Panc1 (cell line): ENCODE measurements at places on chromosomes 2 and 18. TPM values are rescaled to one million over a fixed set of nuclear protein-coding genes. Genes with fewer than 3 reads are reported as not detected.
A peak's percentile ranks its signal among the peaks of the same experiment; 100 is the strongest.

Gene PAX8
- total RNA-seq: 0.15 TPM

Gene UGT1A9
- not detected for total RNA-seq

Gene LYPD1
- total RNA-seq: 0.21 TPM

Gene NPC1
- total RNA-seq: 92.7 TPM

Gene GALNT1
- 147 TPM for total RNA-seq

Gene HSBP1L1
- total RNA-seq: 45.4 TPM

Gene TMEM37
- 0.28 TPM for total RNA-seq

Gene SLC19A3
- total RNA-seq: 0.28 TPM

GRCh38 chr2:44945676-44946371 is 4.3 kb downstream of the SIX3 start:
- no peaks in the 10 kb centered on the region for H3K36me3 ChIP-seq
- H3K27ac ChIP-seq: no peak overlapping the region

DNA sequence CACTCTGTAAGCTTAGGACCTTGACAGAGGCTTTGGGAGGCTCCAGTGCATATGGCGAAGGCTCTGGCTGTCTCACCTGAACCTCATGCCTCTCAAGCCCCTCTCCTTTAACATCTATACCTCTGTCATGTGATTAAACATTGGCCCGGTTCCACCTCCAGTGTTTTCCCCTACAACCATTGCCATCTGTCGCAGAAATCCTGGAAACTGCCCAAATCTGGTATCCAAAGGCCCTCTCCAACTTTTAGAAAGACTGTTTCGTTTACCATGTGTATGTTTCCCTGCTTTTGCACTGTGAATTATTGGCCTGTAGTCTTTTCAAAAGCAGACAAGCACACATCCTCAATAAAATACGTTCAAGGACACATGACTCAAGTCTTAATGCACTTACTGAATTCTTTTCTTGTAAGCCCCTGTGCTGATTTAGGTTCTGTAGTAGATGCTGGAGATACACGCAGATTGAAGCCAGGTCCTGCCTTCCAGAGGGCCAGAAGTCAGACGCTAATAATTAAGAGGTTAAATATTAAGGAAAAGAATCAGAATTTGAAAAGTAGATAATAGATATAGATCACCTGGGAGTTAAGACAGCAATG is 386.4 kb upstream of the SLC14A2 start:
- no peak overlapping the region for H3K27ac ChIP-seq
- no peak for DNase-seq
- no peak overlapping the region for H3K4me3 ChIP-seq
- no peaks in the 10 kb centered on the region for H3K27me3 ChIP-seq

DNA sequence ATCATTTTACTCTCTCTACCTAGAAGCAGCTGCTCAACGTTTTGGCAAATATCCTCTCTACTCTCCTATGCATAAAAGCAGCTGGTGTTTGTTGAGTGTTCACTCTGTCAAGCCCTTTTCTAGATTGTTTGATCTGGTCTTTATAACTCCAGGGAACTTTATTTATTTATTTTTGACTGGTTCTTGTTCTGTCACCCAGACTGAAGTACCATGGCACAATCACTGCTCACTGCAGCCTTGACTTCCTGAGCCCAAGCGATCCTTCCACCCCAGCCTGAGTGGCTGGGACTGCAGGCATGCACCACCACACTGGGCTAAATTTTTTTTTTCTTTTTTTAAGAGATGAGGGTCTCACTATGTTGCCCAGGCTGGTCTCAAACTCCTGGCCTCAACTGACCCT is 12.7 kb downstream of the CATIP start:
- no peak overlapping the region for H3K4me3 ChIP-seq
- peaks cover 3% of the 10 kb centered on the region; the same call in 1 of the 2 replicates for H3K4me1 ChIP-seq
- no peak for DNase-seq
- 0 out of 2 replicates have a peak overlapping the region, but pooled peaks have one; percentile 4 for H3K27ac ChIP-seq
- H3K36me3 ChIP-seq: no peaks in the 10 kb centered on the region

DNA sequence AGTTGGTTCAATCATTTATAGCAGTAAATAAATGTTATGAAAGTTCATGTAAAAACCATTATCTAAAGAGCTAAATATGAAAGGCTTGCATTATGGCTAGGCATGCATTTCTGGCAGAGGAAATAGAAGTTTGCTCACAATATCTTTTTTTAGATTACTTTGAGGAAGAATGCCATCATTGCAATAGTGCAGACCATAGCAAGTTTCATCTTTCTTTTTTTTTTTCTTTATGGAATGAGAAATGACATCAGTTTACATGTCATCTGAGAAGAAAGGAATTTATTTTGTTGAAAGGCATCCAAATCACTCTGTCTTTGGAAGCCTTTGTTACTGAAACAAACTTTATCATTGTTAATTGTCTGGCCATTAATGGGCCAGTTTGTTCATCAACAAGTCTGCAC is 74.5 kb upstream of the NCKAP5 start:
- no peak overlapping the region for H3K4me3 ChIP-seq
- H3K27me3 ChIP-seq: no peaks in the 10 kb centered on the region
- H3K36me3 ChIP-seq: no peaks in the 10 kb centered on the region
- no peak overlapping the region for H3K27ac ChIP-seq

- no peak overlapping the region for H3K27ac ChIP-seq
- no peaks in the 10 kb centered on the region for H3K27me3 ChIP-seq
- DNase-seq: no peak
- no peaks in the 10 kb centered on the region for H3K36me3 ChIP-seq
Measured at GRCh38 chr2:168565112-168565511, 109.0 kb downstream of the CERS6 start.

GRCh38 chr2:69154106-69154505 is 141.1 kb downstream of the ANTXR1 start:
- H3K4me1 ChIP-seq: peaks cover 13% of the 10 kb centered on the region
- peaks cover 2% of the 10 kb centered on the region for H3K36me3 ChIP-seq
- no peaks in the 10 kb centered on the region for H3K27me3 ChIP-seq
- H3K27ac ChIP-seq: peak overlapping the region; percentile 60; the same call in 1 of the 2 replicates
- H3K4me3 ChIP-seq: no peak overlapping the region

GRCh38 chr2:178204977-178205376 is 10.7 kb downstream of the OSBPL6 start:
- H3K27me3 ChIP-seq: peaks cover 2% of the 10 kb centered on the region; the same call in 1 of the 2 replicates
- no peaks in the 10 kb centered on the region for H3K36me3 ChIP-seq
- H3K4me1 ChIP-seq: no peaks in the 10 kb centered on the region
- no peak overlapping the region for H3K4me3 ChIP-seq
- DNase-seq: no peak

DNA sequence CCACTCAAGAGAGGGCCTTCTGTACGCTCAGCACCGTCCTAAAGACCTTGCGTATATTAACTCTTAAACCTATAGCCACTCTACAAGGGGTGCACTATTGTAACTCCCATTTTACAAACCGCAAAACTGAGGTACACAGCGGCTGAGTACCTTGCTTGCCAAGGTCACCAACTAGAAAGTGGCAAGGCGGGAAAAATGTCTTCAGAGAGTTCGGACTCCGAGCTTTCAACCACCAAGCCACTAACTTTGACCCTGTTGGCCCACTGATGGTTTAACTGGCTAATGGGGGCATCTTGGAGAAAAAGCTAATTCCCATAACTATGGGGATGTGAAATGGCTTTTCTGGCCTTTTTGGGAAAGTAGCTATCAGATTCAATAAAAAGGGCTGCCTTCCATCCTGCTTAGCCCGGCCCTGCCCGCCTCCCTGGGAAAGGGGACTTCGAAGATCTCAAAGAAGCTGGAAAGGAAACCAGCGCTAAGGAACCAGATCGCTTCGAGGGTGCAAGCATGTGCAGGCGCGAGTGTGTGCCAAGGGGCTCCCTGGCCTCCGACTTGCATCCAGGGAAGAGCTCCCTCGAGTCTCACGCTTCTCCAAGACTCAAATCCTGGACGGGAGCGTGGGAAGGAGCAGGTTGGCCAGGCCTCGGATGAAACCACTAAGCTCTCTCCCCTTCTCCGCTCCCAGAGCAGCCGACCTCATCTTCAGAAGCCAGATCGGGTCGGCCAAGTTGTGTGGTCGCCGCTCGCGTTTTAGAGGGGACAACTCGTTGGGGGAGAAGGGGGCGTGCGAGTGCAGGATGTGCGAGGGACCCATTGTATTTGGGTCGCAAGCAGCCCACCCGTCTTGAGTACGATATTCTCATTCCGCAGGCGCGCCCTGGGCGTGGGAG is 2.2 kb upstream of the SP5 start:
- DNase-seq: no peak
- H3K27ac ChIP-seq: no peak overlapping the region
- peaks cover 9% of the 10 kb centered on the region for H3K27me3 ChIP-seq
- no peak overlapping the region for H3K4me3 ChIP-seq
- H3K4me1 ChIP-seq: peaks cover 12% of the 10 kb centered on the region

DNA sequence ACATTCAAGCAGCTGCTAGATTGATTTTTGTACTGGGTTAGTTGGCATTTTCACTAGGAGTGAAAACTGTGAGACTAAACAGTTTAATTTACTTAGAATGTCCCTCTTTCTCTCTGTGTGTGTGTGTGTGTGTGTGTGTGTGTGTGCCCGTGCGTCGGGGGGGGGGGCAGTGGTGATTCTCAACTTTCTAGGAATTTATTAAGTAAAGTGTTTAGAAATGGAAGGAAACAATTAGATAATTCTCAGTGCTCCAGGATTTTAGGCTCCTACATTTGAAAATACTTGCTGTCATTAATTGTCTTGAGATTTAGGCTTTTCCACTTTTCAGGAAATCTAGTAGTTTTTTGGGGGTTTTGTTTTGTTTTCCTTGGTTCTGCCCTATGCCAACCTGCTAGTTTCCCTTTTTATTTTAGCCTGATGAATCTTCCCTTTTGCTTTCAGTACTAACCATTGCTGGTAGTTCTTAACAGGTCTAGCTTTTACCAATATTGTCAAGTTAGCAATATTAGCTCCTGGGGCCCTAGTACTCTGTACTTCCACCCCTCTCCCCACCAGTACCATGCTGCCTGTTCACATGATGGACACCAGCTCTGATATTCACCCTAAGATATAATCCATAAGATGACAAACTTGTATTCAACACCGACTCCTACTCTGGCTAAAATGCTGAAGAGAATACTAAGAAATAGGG is 4.9 kb downstream of the EPAS1 start:
- DNase-seq: no peak
- peaks cover 68% of the 10 kb centered on the region for H3K4me1 ChIP-seq
- no peak overlapping the region for H3K4me3 ChIP-seq
- no peaks in the 10 kb centered on the region for H3K27me3 ChIP-seq
- no peaks in the 10 kb centered on the region for H3K36me3 ChIP-seq
- peak overlapping the region; percentile 89 for H3K27ac ChIP-seq

GRCh38 chr2:54088719-54089118 is 26.7 kb upstream of the ACYP2 start:
- no peak overlapping the region for H3K27ac ChIP-seq
- H3K4me3 ChIP-seq: no peak overlapping the region
- no peak for DNase-seq
- no peaks in the 10 kb centered on the region for H3K36me3 ChIP-seq
- no peaks in the 10 kb centered on the region for H3K4me1 ChIP-seq

- no peaks in the 10 kb centered on the region for H3K27me3 ChIP-seq
- no peaks in the 10 kb centered on the region for H3K36me3 ChIP-seq
- no peak overlapping the region for H3K4me3 ChIP-seq
- no peak overlapping the region for H3K27ac ChIP-seq
- DNase-seq: no peak
Measured at GRCh38 chr18:46772357-46772756, 15.5 kb upstream of the ST8SIA5 start.

DNA sequence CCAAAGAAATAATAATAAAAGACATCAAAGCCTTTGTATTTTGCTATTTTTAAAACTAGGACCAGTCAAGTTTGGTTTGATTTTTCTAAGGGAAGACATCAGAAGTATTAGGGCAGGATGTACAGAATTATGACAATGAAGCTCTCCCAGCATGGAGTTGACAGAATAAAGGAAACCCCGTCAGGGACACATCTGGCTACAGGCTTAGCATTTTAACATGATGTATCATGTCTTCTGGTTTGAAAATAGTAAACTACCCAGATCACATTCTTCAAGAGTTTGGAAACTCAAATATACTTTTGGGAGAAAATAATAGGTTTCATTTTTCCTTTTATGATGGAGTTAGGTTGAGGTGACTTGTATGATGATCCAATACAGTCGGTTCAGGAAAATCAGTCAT is 552.0 kb upstream of the CDH2 start:
- no peaks in the 10 kb centered on the region for H3K4me1 ChIP-seq
- no peaks in the 10 kb centered on the region for H3K27me3 ChIP-seq
- no peak for DNase-seq

DNA sequence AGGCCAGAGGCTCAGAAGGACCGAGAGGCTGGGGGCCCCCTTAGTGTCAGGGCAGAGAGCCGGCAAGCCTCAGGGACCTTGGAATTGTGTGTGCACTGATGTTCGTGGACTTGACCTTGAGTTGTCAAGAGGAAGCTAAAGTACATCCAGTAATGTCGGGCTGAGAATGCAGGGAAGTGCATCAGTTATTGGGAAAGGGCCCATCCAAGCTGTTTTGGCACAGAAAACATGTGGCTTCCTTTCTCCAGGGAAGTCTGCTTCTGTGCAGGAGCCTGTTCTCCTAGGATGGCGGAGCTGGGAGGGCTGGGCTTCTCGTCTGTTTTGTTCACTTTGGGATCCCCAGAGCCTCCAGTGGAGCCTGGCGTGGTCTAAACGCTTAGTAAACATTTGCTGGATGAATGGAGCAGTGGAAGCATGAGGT is 23.7 kb downstream of the ATOH8 start:
- H3K4me1 ChIP-seq: peaks cover 21% of the 10 kb centered on the region
- no peak overlapping the region for H3K4me3 ChIP-seq
- H3K36me3 ChIP-seq: no peaks in the 10 kb centered on the region
- no peak for DNase-seq

DNA sequence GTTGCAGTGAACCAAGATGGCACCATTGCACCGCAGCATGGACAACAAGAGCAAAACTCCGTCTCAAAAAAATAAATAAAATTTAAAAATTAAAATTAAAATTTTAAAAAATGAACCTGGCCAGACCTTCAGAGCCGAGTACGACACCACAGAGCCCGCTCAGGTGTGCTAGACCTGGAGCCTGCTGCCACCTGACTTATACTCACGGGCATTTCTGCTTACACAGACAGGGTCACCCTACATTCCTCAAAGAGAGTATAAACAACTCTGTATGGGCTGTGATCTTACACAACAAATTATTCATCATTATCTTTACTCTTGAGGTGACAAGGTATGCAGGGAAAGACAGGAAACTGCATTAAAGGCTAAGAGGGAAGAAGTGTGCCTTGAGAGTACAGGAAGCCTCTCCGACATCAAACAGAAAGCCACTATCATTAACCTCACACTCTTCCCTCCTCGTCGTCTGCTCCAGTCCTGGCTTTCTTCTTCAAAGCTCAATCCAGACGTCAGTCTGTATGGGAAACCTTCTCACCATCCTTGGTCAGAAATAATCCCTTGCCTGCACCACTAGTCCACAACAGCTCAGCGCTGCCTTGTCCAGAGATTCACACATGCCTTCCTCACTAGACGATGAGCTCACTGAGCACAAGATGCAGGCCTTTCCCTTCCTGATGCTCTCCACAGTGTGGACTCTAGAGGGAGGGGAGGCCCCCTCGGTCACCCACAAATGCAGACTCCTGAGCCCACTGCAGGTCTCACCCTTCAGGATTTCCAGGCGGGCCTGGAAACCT is 56.2 kb downstream of the UXS1 start:
- no peaks in the 10 kb centered on the region for H3K27me3 ChIP-seq
- DNase-seq: no peak
- H3K4me1 ChIP-seq: no peaks in the 10 kb centered on the region
- H3K36me3 ChIP-seq: no peaks in the 10 kb centered on the region
- H3K27ac ChIP-seq: no peak overlapping the region
- no peak overlapping the region for H3K4me3 ChIP-seq
